GM23338 (cell line): ENCODE measurements at places on chromosomes 12 and 14.

DNA sequence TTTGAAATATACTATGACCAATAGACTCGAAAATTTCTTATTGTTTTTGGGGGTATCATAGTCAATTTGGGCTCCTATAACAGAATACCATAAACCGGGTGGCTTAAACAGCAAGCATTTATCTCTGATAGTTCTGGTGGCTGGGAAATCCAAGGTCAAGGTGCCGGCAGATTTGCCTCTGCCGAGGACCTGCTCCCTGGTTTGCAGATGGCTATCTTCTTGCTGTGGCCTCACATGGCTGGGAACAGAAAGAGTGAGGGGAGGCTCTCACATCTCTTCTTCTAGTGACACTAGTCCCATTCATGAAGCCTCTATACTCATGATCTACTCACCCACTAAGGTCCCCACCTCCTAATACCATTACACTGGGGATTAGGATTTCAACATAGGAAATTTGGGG lies 70.7 kb downstream of the BORCS5 start:
- H3K4me3 ChIP-seq: no peak overlapping the region
- DNase-seq: no peak
- no peak overlapping the region for H3K27ac ChIP-seq
- peaks cover 8% of the 10 kb centered on the region; the same call in 1 of the 2 replicates for H3K36me3 ChIP-seq

- no peak overlapping the region for H3K4me3 ChIP-seq
- no peaks in the 10 kb centered on the region for H3K27me3 ChIP-seq
- H3K27ac ChIP-seq: no peak overlapping the region
- no peaks in the 10 kb centered on the region for H3K4me1 ChIP-seq
- no peaks in the 10 kb centered on the region; the same call in 1 of the 2 replicates for H3K36me3 ChIP-seq
These were observed 187.5 kb downstream of the PCNX1 start for GRCh38 chr14:71094722-71095121.

- H3K27me3 ChIP-seq: no peaks in the 10 kb centered on the region
- no peaks in the 10 kb centered on the region for H3K36me3 ChIP-seq
- no peaks in the 10 kb centered on the region for H3K4me1 ChIP-seq
- no peak overlapping the region for H3K4me3 ChIP-seq
- no peak for DNase-seq
- H3K27ac ChIP-seq: no peak overlapping the region
These were observed 91.7 kb upstream of the FUT8 start for GRCh38 chr14:65320661-65321308.

- H3K36me3 ChIP-seq: no peaks in the 10 kb centered on the region
- H3K27me3 ChIP-seq: no peaks in the 10 kb centered on the region
These were observed 126.9 kb upstream of the KRAS start for GRCh38 chr12:25377469-25378177.

DNA sequence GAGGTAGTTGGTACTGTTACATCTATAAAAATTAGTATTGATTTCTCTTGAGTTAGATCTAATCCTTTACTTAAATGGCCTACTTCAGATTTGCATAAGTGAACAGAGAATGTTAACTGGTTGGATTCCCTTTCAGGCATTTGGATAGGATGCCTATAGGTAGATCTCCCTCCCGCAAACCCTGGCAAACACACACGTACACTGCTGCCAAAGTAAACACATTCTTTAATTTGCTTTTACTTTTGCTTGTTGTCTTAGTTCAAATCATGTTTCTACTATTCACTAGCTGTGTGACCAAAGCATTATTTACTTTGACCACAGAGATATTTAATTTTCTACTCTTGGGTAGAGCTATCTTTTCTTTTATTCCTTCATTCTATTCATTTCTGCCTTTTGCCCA lies 936.1 kb upstream of the FBXO33 start:
- no peak for DNase-seq
- H3K27me3 ChIP-seq: no peaks in the 10 kb centered on the region
- no peak overlapping the region for H3K4me3 ChIP-seq
- no peaks in the 10 kb centered on the region for H3K36me3 ChIP-seq
- peaks cover 6% of the 10 kb centered on the region; the same call in 1 of the 2 replicates for H3K4me1 ChIP-seq

DNA sequence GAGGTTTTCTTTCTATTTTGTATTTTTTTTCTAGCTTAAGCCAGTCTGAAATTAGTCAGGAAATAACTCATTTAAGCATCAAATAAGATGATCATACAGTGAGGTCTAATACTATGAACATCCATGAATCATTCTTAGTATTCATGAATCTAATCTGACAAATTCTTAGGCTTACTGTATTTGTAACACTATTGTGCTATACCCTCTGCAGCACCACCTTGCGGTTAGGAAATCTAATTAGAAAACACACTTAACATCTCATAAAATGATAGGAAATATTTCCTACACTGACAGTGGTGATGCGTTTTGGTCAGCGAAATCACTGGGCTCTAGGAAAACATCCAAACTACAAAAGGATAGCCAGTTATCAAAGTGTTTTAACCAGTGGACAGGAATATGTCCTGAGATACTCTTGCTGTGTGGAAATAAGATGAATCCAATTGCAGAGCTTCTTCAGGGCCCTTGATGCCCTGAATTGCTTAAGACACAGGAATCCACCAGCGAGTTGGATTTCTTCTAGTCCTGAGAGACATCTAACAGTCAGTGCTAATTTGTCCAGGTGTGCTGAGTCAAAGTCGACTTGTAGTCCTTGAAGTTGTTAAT lies 109.3 kb upstream of the MYF6 start:
- H3K4me1 ChIP-seq: peaks cover 9% of the 10 kb centered on the region; the same call in 1 of the 2 replicates
- no peaks in the 10 kb centered on the region for H3K36me3 ChIP-seq
- no peaks in the 10 kb centered on the region for H3K27me3 ChIP-seq
- DNase-seq: peak; percentile 59
- H3K27ac ChIP-seq: no peak overlapping the region

GRCh38 chr14:90449411-90449810 lies 52.6 kb downstream of the CALM1 start:
- no peaks in the 10 kb centered on the region for H3K36me3 ChIP-seq
- no peak for DNase-seq
- no peaks in the 10 kb centered on the region for H3K4me1 ChIP-seq
- no peak overlapping the region for H3K27ac ChIP-seq
- H3K4me3 ChIP-seq: no peak overlapping the region

- peaks cover 32% of the 10 kb centered on the region for H3K4me1 ChIP-seq
- no peaks in the 10 kb centered on the region for H3K27me3 ChIP-seq
- no peak overlapping the region for H3K4me3 ChIP-seq
- H3K27ac ChIP-seq: no peak overlapping the region
These were observed 271.1 kb upstream of the CLEC14A start for GRCh38 chr14:38526826-38527501.

DNA sequence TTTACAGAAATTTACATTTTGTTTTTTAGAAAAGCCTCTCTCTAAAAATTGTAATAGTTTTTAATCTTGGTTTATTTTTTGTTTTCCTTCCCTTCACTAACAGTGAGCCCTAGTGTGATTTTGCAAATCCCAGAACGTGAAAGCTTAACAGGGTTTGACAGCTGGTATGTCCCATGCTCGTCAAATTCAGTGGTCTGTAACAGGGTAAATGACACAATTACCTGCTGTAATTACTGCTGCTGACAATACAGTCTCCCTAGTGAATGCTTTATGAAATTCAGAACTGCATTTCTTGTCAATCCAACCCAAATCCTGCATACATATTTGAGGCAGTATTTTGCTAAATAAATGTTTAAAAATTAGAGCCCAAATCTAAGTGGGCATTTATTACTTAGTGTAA lies 249.2 kb downstream of the NELL2 start:
- H3K27me3 ChIP-seq: no peaks in the 10 kb centered on the region
- no peak for DNase-seq
- no peak overlapping the region for H3K4me3 ChIP-seq
- peaks cover 14% of the 10 kb centered on the region for H3K4me1 ChIP-seq

DNA sequence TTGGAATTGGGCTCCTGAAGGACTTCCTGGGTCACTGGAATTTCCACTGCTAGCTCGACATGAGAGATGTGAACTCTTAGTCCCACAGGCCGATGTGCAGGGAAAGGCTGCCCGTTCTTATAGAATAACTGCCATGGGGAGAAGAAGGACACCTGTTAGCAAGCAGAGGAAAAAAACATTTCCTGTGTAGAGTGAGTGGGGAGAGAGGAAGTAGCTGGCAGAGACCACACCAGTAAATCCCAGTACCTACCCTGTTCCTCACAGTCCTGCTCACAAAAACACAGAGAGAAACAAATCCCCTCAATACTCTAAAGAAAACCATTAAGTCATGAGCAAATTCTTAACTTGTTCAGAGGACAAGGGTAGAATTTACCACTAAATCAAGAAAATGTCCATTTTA lies 29.5 kb downstream of the AREL1 start:
- no peak overlapping the region for H3K4me3 ChIP-seq
- no peak for DNase-seq
- peaks cover 16% of the 10 kb centered on the region for H3K36me3 ChIP-seq
- H3K27ac ChIP-seq: no peak overlapping the region
- no peaks in the 10 kb centered on the region for H3K27me3 ChIP-seq

GRCh38 chr12:50070314-50071060 lies 13.1 kb downstream of the ASIC1 start:
- no peaks in the 10 kb centered on the region for H3K27me3 ChIP-seq
- H3K4me3 ChIP-seq: no peak overlapping the region
- H3K4me1 ChIP-seq: peaks cover 7% of the 10 kb centered on the region; the same call in 1 of the 2 replicates
- DNase-seq: peak; percentile 89
- no peak overlapping the region for H3K27ac ChIP-seq

DNA sequence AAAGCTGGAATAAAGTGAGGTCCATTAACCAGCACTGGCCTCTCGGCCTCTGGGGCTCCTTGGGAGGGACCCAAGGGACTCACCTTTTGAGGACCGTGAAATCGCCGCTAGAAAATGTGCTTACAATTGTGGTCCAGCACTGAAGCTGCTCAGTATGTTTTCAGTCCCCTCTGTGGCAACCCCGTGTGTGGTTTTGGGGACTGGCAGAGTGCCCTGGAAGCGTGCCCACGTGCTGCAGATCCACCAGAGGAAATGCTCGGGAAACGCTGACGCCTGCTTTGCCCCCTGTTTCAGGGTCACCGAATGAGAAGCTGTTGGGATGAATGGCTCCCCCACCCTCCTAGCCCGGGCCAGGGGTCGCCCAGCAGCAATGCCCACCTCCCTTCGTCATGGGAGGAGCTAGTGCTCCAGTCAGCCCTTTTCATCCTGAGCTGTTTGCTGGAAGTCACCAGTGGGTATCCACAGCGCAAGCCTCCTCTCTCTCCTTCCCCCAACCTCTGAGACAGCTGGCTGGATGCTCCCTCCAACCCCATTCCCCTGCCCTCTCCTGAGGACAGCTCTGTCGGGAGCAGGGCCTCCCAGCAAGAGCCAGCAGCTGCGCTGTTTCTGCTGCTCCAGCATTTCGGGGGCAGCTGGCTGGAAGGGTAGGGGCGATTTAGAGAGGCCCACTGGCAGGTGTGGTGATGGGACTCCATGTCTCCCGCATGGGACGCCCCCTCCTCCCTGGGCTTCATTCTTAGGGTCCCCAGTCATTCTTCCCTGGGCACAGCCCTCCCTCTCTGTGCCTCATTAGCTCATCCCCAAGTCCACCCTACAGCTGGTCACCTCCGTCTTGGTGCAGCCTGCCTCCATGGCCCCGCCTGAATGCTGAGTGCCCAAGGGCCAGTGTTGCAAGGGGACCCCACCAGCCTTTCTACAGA lies 33.2 kb upstream of the PPP1R13B start:
- DNase-seq: no peak
- H3K4me1 ChIP-seq: peaks cover 8% of the 10 kb centered on the region
- H3K27ac ChIP-seq: no peak overlapping the region
- no peaks in the 10 kb centered on the region for H3K36me3 ChIP-seq
- no peaks in the 10 kb centered on the region for H3K27me3 ChIP-seq
- no peak overlapping the region for H3K4me3 ChIP-seq

DNA sequence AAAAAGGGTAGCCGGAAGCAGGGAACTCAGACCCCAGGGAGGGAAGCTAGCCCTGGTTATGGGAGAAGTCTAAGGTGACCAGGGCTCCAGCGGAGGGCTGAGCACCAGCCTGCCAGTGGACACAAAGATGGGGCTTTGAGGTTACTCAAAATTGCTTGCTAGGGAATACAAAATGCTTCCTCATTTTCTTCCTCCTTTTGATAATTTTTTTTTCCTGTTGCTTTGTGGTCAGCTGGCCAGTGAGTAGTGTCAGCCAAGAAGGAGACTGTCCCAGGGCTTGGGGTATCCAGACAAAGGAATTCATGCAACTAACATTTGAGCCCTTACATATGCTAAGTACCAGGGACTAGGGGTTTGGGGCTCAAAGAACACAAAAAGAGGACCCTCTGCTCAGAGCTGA lies 206.2 kb downstream of the PPM1H start:
- no peaks in the 10 kb centered on the region for H3K27me3 ChIP-seq
- no peak for DNase-seq
- no peak overlapping the region for H3K4me3 ChIP-seq
- H3K36me3 ChIP-seq: no peaks in the 10 kb centered on the region
- H3K27ac ChIP-seq: no peak overlapping the region

DNA sequence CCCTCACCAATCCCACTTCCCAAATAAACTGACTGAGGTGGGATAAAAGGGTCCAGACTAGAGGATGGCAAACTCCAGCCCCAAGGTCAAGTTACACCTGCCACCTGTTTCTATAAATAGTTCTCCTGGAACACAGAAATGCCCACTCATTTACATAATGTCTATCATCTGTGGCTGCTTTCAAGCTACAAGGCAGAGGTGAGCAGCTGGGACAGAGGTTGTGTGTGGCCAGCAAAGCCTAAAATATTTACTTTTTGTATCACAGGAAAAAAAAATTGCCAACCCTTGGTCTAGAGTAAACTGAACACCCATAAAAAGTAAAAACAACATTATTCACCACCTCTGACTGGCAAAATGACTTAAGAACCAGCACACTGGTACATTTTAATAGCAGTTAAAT lies 269.4 kb downstream of the RGS6 start:
- no peak for DNase-seq
- no peak overlapping the region for H3K27ac ChIP-seq
- H3K4me1 ChIP-seq: no peaks in the 10 kb centered on the region
- no peak overlapping the region for H3K4me3 ChIP-seq

DNA sequence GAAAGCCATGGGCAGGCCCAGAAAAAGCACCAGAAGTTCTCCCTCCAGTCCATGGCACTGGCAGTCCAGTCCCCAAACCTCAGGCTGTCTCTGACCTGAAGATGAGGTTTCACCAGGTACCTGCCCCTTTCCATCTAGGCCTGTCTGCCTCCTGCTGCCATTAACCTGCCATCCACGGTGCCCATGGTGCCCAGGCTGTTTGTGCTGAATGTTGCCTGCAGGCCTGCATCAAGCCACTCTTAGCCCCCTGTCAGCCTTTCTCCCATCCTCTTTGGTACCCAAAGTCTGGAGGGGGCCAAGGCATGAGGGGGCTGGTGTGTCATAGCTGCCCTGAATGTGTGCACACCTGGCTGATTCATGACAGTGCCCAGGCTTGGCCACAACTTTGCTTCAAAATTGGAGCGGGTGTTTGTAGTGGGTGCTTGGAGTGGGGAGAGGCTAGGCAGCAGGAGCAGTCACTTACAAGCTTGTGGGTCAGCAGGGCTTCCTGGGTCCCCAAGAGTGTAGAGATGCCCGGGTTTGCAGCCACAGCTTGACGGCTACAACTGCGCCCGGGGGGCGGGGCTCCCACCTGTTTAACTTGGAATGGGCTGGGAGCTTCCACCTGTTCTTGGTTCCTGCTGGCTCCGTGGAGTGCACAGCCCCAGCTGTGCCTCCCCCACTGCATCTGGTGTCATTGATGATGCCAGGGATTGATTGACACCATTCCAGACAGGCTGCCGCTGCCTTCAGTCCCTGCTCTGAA lies 88.5 kb downstream of the GPHN start:
- no peak overlapping the region for H3K4me3 ChIP-seq
- no peak overlapping the region for H3K27ac ChIP-seq
- H3K36me3 ChIP-seq: no peaks in the 10 kb centered on the region

GRCh38 chr12:92827836-92828431 lies 101.2 kb downstream of the EEA1 start:
- H3K27ac ChIP-seq: no peak overlapping the region
- no peaks in the 10 kb centered on the region for H3K27me3 ChIP-seq
- H3K36me3 ChIP-seq: no peaks in the 10 kb centered on the region
- DNase-seq: peak; percentile 54
- H3K4me1 ChIP-seq: no peaks in the 10 kb centered on the region
